ENCODE measurements at places on chromosomes 7 and 10.

GRCh38 chr10:92969151-92969550, 91.4 kb upstream of the CYP26C1 start:
- no peak for DNase-seq

- no peak for DNase-seq
Measured at GRCh38 chr10:20977300-20977699, 80.2 kb upstream of the NEBL start.

DNA sequence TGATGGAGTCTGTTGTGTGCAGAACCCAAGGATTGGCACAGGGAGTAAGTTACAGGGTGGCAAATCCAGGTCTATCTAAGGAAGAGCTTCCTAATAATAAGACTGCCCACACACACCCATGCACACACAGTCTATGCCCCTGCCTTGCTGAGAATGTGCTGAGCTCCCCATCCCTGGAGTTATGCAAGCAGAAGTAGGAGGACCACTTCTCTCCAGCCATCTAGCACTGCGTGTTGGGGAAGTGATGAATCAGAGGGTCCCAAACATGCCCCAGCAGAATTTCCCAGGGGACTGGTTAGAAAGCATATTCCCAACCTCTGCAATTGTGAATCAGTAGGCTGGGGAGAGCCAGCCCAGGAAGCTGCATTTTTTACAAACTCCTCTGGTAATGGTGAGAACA, 117.2 kb downstream of the CDH23 start:
- no peak for DNase-seq

DNA sequence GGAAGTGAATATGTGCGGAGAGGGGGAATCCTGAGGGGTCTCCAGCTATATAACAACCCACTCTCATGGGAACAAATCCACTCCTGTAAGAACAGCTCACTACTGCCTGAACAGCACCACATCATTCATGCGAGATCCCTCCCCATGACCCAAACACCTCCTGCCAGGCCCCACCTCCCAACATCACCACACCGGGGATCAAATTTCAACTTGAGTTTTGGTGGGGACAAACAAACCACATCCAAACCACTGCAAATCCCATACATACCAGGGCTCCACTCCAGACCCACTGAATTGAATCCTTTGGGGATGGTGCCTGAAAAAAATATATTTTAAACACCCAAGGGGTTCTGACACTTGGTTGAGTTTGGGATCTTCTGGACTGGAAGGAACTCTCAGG, 181.5 kb upstream of the PLXNA4 start:
- no peak for DNase-seq

DNA sequence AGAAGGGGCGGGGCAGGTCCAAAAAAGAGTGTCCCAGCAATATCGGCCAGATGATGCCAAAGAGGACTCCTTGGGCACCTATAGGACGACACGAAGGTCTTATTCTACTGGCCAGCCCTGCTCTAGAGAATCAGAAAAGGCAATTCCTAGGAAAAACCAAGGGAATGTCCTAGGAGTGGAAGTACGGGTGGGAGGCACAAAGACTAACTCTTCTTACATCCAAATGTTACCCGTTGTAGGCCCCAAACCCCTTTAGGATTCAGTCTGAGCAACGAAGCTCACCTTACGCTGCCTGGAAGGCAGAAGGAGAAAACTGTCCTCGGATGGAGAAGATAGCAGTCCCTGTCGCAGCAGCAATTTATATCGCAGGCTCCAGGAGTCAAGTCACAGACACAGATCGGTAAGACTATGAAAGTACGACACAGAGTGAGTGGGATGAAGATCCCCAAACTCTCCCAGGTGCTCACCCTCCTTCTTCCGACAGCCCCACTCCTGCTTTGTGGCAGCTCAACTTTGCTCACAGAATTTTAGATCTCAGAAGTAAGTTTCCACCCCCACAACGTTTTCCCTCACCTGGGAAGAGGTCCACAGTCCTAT, 558 bp downstream of the TCTN3 start:
- peak; percentile 8 for DNase-seq

GRCh38 chr10:124878457-124878739, 63.5 kb upstream of the ZRANB1 start:
- no peak for DNase-seq

- no peak for DNase-seq
Measured at GRCh38 chr10:43265799-43266721, 805 bp downstream of the RASGEF1A start.

DNA sequence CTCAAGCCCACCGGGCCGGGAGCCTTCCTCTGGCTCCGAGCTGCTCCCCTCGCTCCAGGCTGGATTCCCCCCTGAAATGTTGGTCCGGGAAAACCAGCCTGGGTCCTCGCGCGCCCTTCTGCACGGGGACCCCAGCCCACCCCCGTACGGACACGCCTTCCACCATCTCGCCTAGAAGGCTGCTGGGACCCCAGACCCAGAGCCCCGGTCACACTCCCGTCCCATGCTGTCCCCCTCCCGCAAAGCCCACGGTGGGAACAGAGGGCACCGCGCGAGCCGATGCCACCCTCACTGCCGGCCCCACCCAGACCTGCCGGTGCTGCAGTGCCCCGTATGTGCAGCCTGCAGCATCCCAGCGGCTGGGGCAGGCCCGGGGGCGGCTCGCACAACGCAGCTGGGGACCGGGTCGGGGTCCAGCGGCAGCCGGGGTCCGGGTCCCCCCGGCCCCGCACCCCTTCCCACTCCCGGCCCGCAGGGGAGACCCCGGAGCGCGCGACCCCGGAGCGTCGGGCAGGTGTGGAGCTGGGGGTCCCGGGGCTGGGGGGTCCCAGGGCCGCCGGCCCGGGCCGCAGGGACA, 871 bp downstream of the SPOCK2 start:
- no peak for DNase-seq

- DNase-seq: no peak
Measured at GRCh38 chr10:19968745-19969144, 152.5 kb downstream of the PLXDC2 start.

DNA sequence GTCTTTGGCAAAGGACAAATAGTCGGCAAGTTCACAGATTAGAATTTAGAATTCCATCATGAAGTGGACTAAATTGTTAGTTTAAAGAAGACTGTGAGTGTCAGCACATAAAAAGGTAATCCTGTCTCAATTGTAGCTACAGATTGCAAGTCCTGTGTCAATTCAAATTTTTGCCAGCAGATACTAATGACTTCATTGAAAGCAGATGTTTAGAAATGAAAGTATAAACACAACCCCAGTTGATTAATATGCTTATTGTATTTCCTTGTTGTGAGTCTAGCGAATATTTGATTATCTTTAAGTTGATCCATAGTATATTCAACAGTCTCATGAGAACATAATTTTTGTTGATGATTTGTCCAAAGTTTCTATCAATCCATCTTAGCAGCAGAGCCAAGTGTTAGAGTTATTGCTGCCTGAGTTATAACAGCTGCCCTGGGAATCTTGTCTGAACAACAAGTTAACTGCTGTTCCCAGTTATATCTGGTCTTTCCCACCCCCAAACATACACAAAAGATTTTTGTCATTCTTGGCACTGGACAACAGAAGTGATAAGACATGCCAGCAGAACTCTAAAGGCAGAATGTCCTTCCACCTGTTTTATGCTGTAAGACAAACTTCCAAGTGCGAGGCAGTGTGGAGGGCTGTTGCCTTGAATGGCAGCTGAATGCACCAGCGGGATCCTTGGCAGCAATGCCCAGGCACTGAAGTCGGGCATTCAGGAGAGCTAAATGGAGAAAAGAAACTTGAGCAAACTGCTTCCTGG, 21.3 kb upstream of the HERPUD2 start:
- DNase-seq: no peak

- DNase-seq: no peak
Measured at GRCh38 chr7:116290740-116291139, 80.4 kb downstream of the TES start.

DNA sequence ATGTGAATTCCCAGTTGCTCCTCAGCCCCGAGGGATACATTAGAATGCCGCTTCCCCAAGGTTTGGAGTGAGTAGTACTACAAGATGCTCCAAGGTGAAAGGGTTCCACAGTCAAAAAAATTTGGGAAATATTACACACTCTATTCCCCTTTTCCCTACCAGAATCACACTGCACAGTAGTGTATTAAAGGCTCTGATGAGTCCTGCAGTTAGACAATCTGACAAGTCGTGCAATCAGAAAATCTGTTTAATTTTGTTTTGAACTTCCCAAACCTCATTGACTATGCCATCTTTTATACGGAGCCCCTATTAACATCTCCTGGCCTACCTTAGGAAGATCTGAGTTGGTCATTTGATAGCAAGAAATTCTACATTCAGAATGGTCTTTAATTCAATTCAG, 13.6 kb upstream of the UCMA start:
- no peak for DNase-seq

GRCh38 chr7:105810556-105810955, 65.8 kb downstream of the ATXN7L1 start:
- no peak for DNase-seq

DNA sequence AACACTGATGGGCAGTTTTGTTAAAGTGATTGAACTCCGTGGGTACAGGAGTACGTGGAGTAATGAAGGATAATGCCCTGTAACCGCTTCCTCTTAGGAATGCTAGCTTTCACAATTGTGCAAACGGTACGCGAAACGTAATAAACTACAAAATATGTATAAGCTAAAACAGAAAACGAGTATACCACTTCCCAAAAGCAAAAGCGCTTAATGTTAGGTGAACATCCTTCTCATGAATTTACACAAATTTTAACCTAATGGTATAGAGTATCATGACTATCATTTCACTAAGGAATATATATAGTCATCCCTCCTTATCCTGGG, 395 bp upstream of the ZNF25 start:
- DNase-seq: no peak

- no peak for DNase-seq
Measured at GRCh38 chr10:8576911-8577310, 522.4 kb downstream of the GATA3 start.

DNA sequence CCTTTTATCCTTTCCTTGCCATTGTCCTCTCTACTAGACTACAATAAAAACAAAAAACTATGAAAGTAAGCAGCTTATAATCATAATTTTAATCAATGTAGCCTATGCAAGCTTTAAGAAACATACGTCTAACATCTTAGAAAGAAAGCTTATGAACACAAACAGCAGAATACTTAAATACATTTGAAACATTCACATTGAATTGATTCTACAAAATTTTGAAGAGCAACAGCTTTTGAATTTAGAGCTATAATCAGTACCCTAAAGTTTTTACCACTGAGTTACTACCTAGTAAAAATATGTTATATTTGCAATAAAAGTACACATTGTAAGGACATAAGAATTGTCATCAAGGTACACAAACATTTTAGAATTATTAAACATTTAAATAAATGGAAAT, 7.2 kb downstream of the MEOX2 start:
- no peak for DNase-seq

GRCh38 chr7:37833107-37833817, 15.1 kb upstream of the NME8 start:
- DNase-seq: peak; percentile 44

- DNase-seq: no peak
Measured at GRCh38 chr7:520503-521161, 986 bp upstream of the PDGFA start.

GRCh38 chr7:148563583-148564274, 26.8 kb upstream of the C7orf33 start:
- DNase-seq: no peak

- DNase-seq: no peak
Measured at GRCh38 chr10:132696728-132697577, 89.0 kb downstream of the NKX6-2 start.
